ENCODE measurements at places on chromosomes 5 and 9. TPM values are rescaled to one million over a fixed set of nuclear protein-coding genes. Genes with fewer than 3 reads are reported as not detected.

Gene CBY3
- not detected for total RNA-seq

Gene LRRC26
- total RNA-seq: 2.0 TPM

Gene LCN9
- total RNA-seq: not detected

Gene RAI14
- 28.8 TPM for total RNA-seq

Gene OCLN
- 109 TPM for total RNA-seq

Gene KCNV2
- total RNA-seq: not detected

Gene FGD3
- 0.26 TPM for total RNA-seq

Gene FANCG
- total RNA-seq: 7.6 TPM

Gene NSA2
- 99.9 TPM for total RNA-seq

Gene CORO2A
- 22.1 TPM for total RNA-seq

Gene GGTA1
- total RNA-seq: 0.13 TPM

Gene NREP
- total RNA-seq: 2.3 TPM

Gene GKAP1
- 0.90 TPM for total RNA-seq

Gene ROR2
- total RNA-seq: 0.13 TPM

Measured in bronchial epithelial cell (primary cell).